ENCODE measurements at places on chromosomes 11 and 22.
A peak's percentile ranks its signal among the peaks of the same experiment; 100 is the strongest.

DNA sequence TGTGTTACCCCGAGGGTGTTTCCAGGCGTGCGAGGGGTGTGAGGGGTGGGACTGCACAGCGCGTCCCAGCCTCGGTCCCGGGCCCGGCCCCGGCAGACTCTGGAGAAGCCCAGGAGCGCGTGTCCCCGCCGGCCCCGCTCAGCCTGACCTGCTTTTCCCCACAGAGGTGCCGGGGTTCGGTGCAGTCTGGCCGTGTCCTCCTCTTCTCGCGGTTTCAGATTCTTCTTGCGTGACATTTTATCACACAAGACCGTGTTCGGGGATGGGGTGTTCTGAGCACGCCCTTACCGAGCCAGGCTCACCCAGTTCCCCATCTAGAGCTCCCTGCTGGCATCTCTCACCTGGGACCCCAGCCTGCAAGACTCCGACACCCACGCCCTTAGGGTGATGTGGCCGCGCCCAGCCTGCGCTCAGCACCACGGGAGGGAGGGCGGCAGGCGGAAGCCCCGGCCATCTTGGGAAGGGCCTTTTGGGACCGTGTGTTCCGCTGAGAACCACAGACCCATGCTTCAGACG, 775.6 kb downstream of the BRD1 start:
- DNase-seq = no peak

- no peak for DNase-seq
These were observed 43.9 kb downstream of the RTN4R start for GRCh38 chr22:20224256-20224626.

DNA sequence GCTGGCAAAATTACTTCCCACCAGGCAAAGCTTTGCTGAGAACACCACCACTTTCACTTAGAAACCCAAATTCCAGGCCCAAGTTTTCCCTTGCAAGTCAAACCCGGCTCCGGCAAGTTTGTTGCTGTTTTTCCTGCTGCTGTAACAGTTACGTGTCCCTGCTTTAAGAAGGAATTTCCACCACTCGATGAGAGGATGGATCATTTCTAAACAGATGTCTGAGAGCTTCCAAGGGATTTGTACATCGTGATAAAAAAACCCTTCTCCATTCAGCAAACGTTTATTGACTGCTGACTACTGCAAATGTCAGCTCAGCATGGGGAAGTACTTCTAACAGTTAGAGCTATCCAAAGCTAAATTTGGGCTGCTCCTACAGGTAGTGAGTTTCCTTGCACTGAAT, 19.7 kb downstream of the P2RX3 start:
- DNase-seq = no peak

GRCh38 chr11:68313574-68314202, 1.3 kb downstream of the LRP5 start:
- DNase-seq = no peak

DNA sequence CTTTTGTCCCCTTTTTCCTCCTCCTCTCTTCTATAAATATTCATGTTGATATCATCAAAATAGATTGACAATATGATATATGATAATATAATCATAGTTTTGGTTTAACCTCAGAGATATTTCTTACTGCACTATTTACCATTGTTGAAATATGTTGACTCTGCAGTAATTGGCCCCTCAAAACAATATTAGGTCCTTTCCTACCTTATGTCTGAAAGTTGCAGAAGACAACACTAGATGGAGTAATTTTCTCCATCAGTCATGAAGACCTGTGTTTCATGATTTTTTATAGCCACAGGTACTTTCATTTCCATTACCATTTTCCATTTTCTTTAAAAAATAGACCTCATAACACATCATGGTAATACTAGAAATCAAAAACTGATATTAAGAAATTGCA, 284.4 kb downstream of the LUZP2 start:
- DNase-seq = no peak

DNA sequence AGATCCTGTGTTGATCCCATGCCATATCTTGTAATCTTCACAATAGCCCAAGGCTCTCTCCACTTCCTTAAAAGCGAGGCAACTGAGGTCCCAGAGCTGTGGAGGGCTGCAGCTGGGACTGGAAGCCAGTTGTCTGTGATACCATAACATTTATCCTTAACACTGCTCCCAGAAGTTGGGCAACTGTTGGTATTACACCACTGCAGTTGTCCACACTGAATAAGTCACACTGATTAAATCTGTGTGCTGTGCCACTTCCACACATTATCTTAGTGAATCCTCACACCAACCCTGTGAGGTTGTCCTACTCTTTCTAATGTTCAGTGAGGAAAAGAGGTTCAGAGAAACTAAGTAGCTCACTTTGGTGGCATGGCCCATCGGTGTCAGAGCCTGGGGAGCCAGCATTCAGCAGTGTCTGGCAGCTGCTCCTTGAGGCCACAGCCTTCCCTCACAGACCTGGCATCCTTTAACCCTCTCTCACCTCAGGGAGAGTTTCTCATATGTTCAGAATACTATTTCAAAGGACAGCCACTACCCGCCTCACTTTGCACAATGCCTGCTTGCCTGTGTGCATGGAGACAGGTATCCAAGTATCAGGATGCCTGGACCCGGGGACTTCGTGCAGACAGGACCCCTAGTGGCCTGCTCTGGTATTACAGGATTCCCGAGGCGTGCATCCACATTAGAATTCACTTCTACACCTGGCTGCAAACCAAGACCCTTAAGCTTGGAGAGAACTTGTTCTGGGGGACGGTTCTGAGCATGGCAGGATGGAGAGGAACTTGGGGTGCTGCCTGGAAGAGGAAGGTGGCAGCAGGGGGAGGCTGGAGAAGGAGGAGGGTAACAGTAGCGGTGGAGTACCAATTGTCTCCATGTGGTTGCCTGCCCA, 221.9 kb upstream of the TBCEL start:
- DNase-seq = no peak

DNA sequence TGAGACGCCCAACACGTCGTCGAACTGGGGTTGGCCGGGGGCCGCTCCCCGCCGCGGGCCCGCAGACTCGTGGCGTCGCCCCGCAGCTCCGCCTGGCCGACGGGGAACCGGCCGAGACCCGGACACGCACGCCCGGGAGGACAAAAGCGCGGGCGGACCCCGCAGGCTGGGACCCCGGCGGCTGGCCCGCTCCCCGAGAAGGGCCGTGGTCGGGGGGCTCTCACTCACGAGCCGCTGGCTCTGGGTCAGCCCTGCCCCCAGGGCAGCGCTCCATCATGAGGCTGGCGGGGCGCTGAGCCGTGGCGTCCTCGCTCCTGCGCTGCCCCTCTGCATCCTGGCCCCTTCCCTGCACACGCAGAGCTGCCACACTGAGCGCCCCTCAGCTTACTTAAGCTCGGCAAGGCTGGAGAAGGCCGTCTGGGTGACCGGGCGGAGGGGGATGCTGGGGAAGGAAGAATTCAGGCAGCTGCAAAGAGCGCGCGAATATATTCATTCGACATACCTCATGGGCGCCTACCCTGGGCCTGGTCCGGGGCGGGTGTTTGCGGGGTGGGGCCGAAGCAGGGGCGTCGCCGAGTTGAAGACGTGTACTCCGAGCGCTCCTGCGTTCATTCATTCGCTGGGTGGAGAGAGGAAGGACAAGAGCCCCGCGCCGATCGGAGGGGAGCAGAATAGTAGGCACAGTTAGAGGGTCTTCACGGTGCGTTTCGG, 579 bp upstream of the CYB5R2 start:
- no peak for DNase-seq

- no peak for DNase-seq
These were observed 98.5 kb upstream of the RRM1 start for GRCh38 chr11:3995949-3996554.

GRCh38 chr11:27205779-27206570, 157.0 kb downstream of the CCDC34 start:
- no peak for DNase-seq

DNA sequence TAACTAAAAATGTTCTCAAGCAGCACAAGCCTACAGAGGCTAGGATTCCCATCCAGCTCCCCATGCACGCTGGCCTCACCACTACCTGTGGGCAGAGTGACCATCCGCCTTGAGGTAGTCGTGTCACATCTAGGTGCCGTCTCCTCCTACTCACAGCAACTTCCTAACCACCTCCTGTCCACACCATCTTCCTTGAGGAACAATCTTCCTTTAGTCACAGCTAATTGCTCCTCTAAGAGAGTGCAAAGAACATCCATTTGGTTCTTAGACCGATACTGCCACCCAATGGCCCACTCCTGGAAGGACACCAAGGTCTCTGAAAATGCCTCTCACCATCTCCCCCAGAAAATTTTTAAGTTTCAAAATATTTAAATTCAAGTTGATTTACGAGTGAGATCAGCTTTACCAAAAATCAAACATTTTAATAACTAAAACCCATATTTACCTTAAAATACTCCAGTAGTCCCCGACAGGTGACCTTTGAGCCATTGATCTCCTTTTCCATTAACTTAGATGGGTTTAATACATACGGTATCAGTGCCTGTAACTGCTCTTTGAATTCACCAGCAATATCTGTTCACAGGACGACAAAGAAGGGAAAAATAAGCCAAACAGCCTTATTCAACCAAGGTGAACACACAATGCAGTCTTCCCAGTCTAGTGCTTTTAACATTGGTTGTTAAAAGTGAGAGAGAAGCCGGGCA, 21.7 kb upstream of the PLAAT3 start:
- no peak for DNase-seq

- DNase-seq = peak; percentile 83
These were observed 648 bp downstream of the PAFAH1B2 start for GRCh38 chr11:117144477-117145392.

- DNase-seq = no peak
These were observed 771.1 kb upstream of the LUZP2 start for GRCh38 chr11:23725752-23726151.

DNA sequence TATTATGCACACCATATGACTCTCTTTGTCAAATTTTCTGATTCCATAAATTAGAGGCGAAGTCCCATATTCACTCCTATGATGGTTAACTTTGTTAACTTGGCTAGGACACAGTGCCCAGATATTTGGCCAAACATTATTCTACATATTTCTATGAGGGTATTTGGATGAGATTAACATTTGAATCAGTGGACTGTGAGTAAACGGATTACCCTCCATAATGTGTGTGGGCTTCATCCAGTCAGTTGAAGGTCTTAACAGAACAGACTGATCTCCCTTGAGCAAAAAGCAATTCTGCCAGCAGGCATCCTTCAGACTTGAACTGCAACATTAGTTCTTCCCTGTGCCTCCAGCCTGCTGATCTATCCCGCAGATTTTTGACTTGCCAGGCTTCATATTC, 69.9 kb downstream of the FZD4 start:
- no peak for DNase-seq

DNA sequence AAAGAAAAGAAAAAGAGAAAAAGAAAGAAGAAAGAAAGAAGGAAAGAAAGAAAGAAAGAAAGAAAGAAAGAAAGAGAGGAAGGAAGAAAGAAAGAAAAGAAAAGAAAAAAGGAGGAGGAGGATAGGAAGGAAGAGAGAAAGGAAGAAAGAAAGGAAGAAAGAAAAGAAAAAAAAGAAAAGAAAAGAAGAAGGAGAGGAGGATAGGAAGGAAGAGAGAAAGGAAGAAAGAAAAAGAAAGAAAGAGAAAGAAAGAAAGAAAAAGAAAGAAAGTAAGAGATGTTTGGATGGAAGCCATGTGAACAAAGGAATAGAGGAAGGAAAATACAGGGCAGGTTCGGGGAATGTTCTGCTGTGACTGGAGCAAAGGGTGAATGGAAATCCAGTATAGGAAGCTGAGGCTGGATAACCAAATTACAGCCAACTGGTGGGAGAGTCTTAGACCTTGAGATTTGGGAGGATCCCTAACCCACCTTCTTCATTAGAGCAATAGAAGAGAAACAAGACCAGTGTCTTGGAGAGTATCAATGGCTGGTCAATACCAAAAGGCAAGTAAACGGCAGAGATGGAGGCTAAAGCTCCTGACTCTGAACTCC, 94.9 kb downstream of the RASSF10 start:
- no peak for DNase-seq

GRCh38 chr11:61149624-61150615, 11.3 kb downstream of the VPS37C start:
- DNase-seq = no peak

- peak; percentile 81 for DNase-seq
These were observed 37.0 kb upstream of the TIMP3 start for GRCh38 chr22:32764330-32765131.

GRCh38 chr22:20885557-20886323, 26.9 kb downstream of the SNAP29 start:
- DNase-seq = peak; percentile 84

DNA sequence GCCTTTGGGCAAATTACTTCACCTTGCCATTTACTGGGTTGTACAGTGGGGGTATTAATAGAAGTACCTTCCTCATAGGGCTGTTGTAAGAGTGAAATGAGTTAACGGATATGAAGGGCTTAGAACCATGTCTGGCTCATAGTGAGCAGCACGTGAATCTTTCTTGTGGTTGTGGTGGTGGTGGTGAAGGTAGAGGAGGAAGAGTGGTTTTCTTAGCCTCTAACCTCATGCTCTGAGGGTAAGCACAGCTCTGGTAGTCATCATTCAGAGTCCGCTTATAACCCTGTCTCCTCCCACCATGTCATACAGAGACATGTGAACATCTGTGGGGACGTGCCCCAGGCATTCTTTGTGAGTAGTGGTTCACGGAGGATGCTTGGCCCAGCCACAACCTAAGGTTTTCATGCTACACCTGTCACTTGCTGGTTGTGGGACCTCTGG, 43.6 kb downstream of the TEAD1 start:
- no peak for DNase-seq

- DNase-seq = no peak
These were observed 804 bp downstream of the APIP start for GRCh38 chr11:34915136-34916014.

- DNase-seq = peak; percentile 99
These were observed at the start of gene B3GAT3 for GRCh38 chr11:62621567-62622470. Gene B3GAT3, minus strand, starts transcription at chr11:62621986. Its CDS starts 39 bp downstream, at chr11:62621947.

- DNase-seq = no peak
These were observed 17.2 kb downstream of the KIAA0930 start for GRCh38 chr22:45223304-45224117.

DNA sequence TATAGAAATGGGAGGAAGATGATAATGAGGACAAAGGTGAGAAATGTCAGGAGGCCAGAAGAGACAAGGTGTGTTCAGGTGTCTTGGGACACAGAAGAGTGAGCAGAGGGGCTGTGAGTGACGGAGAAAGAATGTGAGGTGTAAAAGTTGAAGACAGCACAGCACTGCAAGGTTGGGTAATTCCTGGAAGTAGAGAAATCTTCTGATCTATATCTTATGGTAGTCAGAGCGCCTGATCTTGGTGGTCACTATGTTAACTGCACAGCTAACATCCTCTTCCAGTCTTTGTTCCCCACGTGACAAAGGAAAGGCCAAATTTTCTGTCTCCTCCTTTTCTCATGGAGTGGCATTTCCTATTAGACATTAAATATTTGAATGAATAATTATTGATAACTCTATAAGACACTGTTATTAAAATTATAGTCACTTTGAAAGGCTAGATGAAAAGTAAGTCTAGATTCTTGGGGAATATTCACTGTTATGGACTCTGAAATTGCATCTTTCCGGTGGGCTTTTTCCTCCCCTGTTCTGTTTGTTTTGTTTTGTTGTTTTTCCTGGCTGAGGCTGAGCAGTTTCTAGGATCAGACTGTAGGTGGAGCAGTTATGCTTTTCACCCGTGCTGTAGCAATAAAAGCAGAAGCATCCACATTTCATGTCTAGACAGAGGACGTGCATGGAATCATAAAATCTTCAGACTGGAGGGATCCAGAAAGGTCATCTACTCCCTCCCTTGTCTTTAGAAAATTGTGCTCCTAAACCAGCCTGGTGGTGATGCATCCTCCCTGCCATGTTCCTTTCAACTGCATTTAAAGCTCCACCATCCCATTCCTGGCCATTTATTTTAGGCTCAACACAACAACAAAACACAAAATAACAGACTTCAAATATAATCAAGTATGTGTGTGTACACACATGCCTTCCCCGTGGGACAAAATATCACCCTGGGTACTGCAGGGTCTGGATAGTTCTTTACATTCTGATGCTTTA, 26.6 kb downstream of the SC5D start:
- no peak for DNase-seq
